Fibroblast of skin of right quadriceps (primary cell): ENCODE measurements at places on chromosomes 5 and 9.

DNA sequence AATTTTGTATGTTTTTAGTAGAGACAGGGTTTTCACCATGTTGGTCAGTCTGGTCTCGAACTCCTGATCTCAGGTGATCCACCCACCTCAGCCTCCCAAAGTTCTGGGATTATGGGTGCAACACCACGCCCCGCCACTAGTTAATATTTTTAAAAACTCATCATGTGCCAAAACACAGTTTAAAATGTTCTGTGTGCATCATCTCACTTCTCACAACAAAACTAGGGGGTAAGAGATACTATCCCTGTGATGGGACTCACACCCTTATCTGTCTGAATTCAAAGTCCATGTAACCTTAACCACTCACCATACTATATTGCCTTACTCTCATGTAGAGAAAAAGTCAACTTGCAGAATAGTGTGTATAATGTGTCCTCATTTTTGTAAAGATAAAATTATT is 2.6 kb downstream of the PKD2L2 start:
- no peak for DNase-seq

GRCh38 chr9:79623799-79624721 is 52.3 kb downstream of the TLE4 start:
- no peak for DNase-seq

DNA sequence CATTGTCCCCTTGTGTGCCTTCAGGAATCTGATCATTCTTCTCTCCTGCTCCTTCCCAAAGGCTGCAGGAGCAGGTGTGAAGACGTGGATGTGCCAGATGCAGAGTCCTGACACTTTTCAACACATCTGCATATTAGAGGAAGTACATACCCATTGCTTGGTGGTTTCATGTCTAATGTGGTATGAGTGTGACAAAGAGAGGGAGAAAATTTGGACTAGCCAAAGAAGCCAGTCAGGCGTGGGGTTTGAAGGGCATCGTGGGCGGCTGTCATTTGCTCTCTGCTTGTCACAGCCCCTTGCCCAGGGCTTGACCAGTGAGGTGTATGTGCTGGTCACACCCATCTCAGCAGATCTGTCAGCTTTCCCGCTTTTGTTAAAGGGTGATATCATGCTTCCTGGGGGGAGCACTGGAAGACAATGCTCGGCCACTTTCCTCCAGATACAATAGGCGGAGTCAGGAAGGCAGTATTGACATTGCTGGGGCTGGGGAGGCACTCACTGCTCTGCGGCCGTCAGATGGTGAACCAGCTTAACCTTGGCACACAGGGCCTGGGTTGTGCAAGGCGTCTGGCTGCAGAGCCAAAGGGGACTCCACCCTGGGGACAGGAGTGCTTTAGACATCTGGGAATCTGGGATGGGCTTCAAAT is 8.6 kb downstream of the TEK start:
- DNase-seq, result no peak

DNA sequence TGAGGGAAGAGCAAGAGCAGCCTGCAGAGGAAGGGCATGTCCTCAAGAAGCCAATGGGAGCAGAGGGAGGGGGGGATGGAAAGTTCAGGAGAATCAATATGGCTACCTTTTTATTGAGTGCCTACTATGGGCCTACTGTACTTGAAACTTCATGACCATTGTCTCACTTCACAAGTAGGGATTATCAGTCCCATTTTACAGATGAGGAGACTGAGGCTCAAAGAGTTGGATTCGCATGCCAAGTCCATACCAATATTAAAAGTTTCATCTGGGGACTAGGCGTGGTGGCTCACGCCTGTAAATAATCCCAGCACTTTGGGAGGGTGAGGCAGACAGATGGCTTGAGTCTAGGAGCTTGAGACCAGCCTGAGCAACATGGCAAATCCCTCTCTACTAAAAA is 40.0 kb downstream of the RFK start:
- DNase-seq, result no peak

GRCh38 chr5:91178461-91178860 is 204.7 kb downstream of the ARRDC3 start:
- DNase-seq, result peak; percentile 36

DNA sequence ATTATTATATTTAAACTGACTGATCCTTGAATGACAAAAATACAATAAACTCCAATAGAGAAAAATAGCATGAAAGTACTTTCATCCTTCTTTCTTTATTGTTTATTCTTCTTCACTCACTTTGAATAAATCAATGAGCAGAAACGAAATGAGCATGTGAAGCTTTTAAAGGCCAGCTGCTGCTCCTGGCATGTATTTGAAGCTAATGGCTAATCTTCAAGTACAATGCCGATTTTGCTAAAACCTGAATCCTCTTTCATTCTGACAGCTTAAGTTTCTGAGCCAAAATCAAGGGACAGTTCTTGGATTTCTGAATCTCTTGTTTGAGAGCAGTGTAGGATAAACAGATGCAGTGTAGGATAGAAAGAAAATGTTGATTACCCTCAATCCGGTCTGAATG is 237.3 kb downstream of the CDH10 start:
- DNase-seq, result no peak

DNA sequence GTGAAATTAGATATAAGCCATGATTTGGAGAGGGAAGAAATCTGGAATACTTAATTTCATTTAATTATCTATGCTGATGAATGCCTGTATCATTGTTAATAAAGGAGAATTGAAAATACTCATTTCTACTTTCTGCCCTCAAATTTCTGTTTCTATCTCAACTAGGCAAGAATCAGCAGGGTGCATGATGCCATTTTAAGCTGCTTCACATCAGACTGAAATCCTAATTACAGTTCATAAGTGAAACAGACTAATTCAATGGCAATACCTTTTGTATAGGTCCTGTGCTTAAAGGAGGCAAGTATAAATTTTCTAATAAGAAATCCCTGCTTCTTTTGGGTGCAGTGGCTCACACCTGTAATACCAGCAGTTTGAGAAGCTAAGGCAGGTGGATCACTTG is 22.3 kb upstream of the TAL2 start:
- DNase-seq, result no peak

DNA sequence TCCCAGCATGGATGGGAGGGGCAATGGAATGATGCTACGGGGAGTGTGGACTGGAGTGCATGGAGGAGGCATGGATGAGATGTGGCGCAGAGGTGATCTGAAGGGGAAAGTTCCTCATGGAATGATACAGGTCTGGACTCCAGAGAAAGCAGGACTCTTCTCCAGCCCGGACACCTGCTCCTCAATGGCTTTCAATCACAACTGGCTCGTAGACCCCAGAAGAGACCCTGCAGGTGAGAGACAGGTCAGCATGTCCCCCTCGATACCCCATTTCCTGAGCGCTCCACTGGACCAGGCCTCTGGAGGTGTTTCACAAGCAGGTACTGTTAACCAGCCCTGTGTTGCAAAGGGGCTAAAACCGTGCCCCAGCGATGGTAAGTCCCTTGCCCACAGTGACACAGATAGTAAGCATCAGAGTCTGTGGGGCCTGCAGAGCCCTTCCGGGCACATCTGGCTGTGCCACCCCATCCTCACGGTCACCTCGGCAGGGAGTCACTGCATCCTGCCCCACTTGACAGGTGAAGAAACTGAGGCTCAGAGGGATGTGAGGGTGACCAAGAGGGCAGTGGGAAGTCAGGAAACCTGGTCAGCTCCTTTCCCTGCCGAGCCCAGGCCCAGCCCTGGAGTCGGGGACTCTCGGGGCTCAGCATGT is 5.5 kb upstream of the DPM2 start:
- DNase-seq, result no peak

- no peak for DNase-seq
Measured at GRCh38 chr9:79741381-79741780, 169.6 kb downstream of the TLE4 start.

GRCh38 chr9:123796618-123797484 is 133.1 kb downstream of the DENND1A start:
- DNase-seq, result peak; percentile 18

DNA sequence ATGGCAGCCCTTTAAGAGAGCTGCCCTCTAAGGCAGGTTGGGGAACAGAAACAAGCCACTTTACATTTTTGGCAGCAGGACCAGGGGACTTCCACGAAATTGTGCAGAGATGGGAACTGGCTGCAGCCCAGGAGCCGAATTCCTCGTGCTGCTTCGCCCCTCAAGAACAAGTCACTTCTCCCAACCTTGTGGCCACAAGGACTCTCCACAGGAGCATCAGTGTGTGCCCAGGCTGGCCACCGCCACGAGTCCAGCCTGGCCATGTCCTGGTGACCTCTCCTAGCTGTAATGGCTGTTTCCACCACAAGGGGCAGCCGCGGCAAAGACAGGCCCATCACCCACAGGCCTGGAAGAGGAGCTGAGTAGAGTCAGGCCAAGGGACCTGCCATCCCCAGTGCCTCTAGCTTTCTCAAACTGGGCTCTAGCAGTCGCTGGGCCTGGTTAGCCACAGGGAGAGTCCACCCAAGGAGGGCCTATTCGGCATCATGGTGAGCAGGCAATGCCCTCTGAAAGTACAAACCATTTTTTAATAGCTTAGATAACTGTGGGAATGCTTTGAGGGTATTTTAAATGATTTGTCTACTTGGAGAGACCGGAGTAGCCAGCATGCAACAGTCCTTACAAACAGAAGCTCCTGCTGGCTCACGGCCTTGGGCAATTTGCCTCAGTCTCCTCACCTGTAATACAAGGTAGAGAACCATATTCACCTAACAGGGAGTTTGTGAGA is 129.0 kb downstream of the COL23A1 start:
- no peak for DNase-seq

DNA sequence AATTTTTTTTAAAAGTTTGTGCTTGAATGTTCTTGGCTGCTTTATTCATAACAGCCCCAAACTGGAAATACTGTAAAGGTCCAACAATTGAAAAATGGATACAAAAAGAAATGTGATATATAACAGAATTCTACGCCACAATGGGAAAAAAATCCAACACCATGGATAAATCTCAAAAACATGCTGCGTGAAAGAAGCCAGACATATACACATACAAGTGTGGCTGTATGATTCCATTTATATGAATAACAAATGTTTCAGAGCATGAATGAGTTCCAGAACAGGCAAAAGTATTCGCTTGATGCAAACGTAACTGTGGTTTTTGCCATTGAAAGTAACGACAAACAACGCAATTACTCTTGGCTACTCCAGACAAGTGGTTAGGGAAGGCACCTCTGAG is 7.2 kb upstream of the SFXN1 start:
- DNase-seq, result no peak

DNA sequence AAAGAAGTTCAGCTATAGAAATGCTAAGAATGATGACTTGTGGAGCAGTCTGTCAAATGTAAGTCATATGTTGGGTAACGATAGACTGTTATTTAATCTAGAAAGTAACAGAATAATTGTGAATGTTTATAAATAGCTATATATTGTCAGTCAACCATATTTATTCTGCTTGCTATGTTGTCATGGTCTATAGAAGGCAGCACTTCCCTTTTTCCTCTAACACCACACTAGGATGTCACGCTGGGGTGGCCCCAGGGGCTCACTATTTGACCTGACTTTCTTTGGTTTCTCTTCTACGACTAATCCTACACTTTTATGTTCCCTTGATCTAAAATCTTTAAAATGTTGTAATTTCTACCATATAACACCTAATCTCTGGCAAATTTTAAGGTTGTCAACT is 20.5 kb downstream of the ERAP2 start:
- no peak for DNase-seq

DNA sequence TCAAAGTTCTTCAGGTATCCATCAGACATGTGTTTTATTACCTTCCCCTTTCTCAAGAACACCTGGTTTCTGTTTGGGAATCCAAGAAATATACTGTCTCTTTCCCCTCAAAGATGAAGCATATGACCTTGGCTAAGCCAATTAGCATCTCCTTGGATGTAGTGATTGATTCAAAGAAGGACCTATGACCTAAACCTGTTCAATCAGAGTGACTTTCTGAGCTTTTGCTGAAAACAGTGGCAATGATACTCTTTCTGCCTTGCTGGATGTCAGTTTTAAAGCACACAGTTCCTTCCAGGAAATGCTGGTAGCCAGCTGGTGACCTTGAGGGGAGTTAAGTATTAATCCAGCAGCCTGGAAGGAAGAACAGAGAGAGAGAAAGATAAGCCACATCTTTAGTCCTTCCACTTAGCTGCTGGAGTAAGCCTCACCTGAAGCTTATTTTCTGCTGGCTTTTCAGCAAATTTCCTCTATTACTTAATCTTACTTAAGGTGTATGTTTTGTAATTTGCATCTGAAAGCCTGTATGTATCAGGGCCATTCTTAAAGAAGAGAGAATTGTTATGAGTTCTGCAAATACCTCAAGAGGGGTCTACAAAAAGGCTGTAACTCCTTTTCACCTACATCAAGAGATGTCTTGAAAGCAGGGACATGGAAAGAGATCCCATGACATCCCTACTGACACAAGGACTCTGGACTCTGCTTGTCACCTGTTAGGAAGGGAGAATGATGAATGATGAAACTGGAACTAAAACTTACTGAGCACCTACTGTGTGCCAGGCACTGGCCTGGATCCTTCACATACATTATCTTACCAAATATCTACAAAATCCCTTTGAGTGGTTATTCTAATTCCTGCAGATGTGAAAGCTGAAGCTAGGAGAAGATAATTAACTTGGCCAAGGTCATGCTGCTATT is 35.2 kb upstream of the PIK3R1 start:
- no peak for DNase-seq

- no peak for DNase-seq
Measured at GRCh38 chr5:91929522-91929817, 546.4 kb upstream of the ARRDC3 start.

GRCh38 chr9:127913682-127914081 is 3.2 kb downstream of the ST6GALNAC4 start:
- no peak for DNase-seq

- DNase-seq, result peak; percentile 21
Measured at GRCh38 chr5:144194144-144194543, 23.5 kb downstream of the KCTD16 start.

DNA sequence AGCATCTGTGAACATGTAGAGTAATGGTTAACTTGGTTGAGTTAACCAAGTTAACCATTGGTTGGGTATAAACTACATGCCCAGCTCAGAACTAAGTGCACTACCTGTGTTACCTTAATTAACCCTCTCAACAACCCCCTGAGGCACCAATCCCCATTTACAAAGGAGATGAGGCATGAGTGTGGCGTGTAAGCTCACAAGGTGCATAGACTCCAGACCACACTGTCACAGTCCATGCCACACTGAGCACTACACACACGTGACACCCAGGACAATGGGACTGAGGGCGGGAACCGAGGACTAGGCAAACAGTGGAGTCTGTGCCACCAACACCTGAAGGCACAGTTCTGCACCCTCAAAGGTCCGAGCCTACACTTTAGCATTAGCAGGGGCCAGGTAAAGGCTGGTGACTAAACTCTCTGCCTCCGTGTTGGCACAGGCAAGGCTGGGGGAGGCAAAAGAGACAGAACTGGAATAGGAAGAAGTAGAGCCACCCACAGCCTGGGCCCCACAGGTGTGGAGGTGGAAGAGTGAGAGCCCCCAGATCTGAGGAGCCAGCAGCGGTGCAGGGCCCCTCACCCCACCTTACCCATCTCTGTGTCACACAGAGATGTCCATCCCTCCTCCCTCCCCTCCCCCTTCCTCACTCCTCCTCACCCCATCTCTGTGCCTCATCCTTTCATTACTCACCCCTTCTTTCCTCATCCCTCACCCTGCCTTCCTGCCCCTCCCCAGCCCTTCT is 2.2 kb upstream of the DNAJB5 start:
- no peak for DNase-seq
